ENCODE measurements at places on chromosomes 1 and 21.

GRCh38 chr21:35350965-35351364, 301.9 kb upstream of the RUNX1 start:
- no peak for DNase-seq

GRCh38 chr1:9774712-9775679, 48.8 kb downstream of the CLSTN1 start:
- DNase-seq, result no peak

DNA sequence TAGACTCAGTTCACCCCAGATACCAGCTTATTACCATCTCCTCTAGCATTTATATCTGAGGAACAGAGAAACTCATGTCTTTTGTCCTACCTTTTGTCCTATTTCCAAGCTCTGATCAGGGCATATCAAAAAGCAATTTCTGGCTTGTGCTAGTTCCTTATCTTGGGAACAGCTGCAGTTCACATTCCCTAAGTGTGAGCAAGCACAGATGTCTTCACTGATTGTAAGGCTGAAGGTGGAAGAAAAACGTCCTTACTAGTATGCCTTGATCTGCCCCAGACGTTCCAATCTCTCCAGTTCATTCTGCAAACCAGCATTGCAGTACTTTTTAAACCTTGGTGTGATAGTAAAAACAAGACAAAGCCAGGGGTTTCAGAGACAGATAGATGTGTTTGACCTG, 139.8 kb downstream of the NCAM2 start:
- DNase-seq, result no peak

GRCh38 chr21:39381009-39381408, 32.1 kb upstream of the HMGN1 start:
- DNase-seq, result peak; percentile 12

DNA sequence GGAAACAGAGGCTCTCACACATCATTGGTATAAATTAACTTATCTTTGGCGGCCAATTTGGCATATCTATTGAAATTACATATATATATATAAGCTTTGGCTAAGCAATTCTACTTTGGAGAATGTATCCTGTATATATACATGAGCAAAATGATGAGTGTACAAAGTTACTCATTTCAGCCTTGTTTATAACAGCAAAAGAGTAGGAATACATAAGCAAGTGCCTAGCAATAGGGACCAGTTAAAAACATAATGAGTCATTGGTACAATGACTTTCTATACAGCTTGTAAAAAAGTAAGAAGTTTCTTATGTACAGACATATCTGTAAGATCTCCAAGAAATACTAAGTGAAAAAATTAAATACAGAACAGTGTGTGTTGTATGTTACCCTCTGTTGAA, 190.8 kb downstream of the LTN1 start:
- no peak for DNase-seq

DNA sequence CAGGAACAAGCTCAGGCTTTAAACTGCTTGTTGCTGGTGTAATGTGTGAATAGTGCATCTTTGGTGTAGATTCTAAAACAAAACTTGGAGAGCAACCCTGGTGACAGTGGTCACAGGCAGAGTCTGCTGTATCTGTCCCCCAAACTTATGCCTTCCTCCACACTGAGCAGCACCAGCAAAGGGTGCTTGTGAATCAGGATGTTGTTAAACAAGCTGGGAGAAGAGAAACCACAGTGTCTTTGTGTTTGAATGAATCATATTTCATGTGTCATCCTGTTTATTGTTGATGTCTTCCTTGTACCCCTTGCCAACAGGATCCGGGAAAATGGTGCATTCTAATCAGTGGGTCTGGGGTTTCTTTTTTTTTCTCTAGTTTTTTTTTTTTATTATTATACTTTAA, 91.9 kb upstream of the COG2 start:
- no peak for DNase-seq

- no peak for DNase-seq
These were observed 40.2 kb upstream of the SIPA1L2 start for GRCh38 chr1:232669981-232670747.
